ENCODE measurements at places on chromosomes 12 and 14. TPM values are rescaled to one million over a fixed set of nuclear protein-coding genes. Genes with fewer than 3 reads are reported as not detected.

RTL1 gene
- total RNA-seq: not detected

CLIP1 gene
- 69.0 TPM for total RNA-seq

VRTN gene
- total RNA-seq: not detected

KRT74 gene
- total RNA-seq: 0.13 TPM
